Foreskin keratinocyte (primary cell): ENCODE measurements at places on chromosomes 6 and 20. TPM values are rescaled to one million over a fixed set of nuclear protein-coding genes. Genes with fewer than 3 reads are reported as not detected.

DNA sequence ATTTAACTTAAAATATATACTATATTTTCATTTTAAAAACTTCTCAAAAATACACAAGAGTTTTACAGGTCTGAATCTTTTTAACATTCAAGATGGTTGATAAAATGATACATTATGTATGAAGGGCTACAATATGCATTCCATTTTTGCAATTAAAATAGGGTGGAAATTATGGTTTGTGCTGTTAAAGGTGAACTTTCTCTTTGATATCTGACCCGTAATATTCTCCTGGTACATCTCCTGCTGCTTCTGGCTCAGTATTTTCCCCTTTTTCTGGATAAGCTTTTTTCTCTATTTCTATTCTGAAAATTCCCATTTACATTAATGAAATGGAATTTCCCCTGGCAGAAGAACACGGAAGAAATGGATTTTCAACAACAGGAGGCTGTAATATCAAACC, 27.4 kb upstream of the LCA5 start:
- no peak for DNase-seq

DNA sequence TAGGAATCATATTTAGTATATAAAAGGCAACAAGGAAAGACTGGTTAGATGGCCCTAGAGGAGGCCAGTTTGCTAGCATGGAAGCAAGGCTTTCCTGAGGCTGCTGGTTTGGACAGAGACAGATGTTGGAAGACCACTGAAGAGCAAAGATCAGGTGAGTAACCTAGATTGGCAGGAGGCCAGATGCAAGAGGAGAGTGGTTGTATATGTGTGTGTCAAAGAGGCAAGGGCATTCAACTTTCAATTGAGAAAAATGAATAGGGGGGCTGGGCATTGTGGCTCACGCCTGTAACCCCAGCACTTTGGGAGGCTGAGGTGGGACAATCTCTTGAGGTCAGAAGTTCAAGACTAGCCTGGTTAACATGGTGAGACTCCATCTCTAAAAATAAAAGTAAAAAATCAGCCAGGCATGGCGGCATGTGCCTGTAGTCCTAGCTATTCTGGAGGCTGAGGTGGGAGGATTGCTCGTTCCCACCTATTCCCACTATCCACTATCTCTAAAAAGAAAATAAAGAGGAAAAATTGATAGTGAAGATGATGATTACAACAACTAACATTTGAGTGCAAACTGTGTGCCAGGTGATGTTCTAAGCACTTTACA, 79.8 kb downstream of the PRDM1 start:
- no peak for DNase-seq

Gene TAF11
- 20.5 and 21.2 TPM in 2 replicates for total RNA-seq

Gene ACTR5
- 8.3 and 8.5 TPM in 2 replicates for total RNA-seq

Gene FILIP1
- not detected in 2 replicates for total RNA-seq
